ENCODE measurements at places on chromosomes 12 and 14.

DNA sequence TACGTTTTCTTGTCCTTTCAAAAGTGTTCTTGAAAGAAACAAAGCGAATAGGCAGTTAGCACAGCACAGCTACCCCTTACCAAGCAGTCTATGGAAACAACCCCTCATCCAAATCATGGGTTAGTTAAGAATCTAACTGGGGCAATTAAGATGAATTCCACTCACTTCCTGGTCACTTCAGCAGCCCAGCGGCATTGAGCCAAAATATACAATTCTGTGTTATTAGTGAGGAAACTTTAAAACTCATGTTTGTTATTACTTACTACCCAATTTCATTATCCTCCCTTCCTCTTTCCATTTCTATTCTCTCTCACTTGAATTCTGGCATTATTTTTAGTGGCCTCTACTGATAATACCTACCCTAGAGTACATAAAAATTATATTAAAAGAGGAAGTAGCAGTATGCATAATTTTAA is 121.4 kb downstream of the PPHLN1 start:
- DNase-seq = peak; percentile 64

- peak; percentile 37 for DNase-seq
Measured at GRCh38 chr14:72528059-72528862, 365.6 kb downstream of the DPF3 start.

DNA sequence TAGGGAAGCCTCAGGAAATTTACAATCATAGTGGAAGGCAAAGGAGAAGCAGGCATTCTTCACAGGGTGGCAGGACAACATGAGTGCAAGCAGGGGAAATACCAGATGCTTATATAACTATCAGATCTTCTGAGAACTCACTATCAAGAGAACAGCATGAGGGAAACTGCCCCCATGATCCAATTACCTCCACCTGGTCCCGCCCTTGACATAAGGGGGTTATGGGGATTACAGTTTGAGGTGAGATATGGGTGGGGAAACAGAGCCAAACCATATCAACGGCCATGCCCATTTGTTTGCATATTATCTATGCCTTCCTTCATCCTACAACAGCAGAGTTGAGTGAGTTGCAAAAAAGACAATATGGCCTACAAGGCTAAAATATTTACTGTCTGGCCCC is 140.2 kb upstream of the CCDC196 start:
- DNase-seq = no peak

- DNase-seq = no peak
Measured at GRCh38 chr12:12230275-12230674, 36.6 kb downstream of the LRP6 start.

GRCh38 chr14:71290960-71291466 is 383.8 kb downstream of the PCNX1 start:
- peak; percentile 80 for DNase-seq

DNA sequence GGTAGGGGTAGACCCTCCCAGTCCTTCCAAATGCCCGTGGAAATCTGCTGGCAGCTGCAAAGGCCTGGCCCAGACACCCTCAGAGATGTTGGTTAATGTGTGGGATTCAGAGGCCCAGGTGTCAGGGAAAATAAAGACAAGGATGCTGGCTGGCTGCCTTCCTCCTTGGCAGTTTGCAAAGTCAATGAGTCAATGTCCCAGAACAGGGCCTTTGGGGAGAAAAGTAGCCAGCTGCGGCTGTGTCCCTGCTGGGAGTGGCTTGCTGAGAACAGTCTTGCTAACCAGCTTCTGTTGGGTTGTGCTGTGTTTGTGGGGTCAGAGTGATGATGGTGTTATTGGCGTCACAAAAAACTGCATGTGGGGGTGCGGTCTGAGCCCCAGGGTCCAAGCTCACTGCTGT is 29.2 kb downstream of the GLRX5 start:
- DNase-seq = peak; percentile 4

DNA sequence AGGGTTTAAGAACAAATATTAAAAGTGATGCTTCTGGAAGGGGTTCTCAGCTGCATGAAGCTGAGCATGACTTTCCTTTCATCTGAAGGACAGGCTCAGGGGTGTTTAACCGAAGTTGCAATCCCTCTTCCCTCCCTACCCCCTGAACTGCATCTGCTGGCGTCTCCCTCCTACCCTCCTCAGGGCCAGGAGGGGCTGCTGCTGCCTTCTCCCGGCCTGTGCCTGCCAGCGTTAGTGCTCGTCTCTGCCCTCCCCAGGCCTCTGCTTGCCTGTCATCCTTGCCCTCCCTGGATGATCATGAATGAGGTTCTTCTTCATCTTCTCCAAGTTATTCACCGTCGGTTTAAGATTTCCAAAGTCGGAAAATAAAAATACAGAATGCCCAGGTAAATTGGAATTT is 12.2 kb downstream of the SMOC1 start:
- DNase-seq = no peak

- DNase-seq = no peak
Measured at GRCh38 chr14:100607611-100607956, 20.4 kb upstream of the BEGAIN start.

DNA sequence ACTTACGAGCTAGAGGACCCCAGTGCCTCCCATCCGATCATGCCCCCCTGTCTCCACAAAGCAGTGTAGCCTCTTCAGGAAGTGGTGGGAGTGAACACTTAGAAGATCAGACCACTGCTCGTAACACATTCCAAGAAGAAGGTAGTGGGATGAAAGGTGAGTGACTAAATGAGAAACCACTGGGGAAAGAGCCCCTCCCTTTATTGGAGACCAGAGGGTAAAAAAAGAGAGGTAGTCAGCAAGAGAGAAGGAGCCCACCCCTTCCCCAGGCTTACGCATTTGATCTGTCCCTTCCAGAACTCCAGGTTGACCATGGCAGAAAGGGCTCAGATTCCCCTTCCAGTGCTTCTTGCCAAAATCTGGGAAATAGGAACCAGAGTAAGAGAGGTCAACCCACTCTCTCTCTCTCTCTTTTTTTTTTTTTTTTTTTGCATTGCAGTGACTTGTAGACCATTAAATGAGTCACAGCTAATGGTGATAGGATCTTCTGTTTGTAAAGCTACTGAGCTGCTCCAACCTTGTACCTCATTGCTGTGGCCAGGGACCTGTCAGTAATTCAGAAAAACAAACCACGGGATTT is 165.4 kb downstream of the GCH1 start:
- DNase-seq = peak; percentile 85

DNA sequence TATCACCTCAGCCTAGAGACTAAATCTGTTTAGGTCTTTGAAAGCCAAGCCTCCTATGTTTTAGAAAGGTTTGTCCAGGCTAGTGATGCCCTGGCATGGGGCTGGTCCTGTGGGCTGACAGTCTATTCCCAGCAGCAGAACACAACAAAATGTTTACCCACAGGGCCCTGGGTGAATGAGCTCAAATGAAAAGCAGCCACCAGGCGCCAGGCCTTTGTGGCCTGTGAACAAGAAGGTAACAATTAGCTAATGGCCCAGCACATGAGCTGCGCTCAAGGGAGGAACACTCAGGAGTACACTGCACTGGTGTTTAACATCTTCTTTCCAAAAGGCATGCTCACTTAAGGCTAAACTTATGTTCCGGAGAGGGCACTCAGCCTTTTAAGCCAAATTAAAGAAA is 202.2 kb downstream of the MON2 start:
- no peak for DNase-seq

DNA sequence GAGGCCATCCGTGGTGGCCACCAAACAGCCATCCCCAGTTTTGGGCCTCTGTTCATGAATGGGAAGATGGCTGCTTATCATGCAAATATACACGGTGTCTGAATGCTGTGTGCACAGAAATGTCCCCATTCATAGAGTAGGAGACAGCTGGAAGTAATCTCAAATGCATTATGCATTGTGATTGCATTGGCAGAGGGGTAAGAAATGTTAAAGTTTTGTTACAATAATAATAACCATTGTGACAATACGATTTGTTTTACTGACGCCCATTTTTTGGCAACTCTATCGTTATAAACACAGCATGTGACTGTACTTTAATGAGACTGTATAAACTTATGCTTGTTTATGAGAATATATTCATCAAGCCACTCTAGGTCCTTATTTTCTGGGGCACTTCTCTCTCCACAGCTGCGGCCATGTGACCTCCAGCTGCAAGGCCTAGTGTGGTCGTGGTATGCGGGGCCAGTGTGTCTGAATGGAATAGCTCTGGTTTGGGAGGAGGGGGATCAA is 474.3 kb downstream of the VRK1 start:
- no peak for DNase-seq

- peak; percentile 4 for DNase-seq
Measured at GRCh38 chr14:41604721-41605531, 1.8 kb upstream of the LRFN5 start.

GRCh38 chr14:35416108-35416750 is 11.7 kb upstream of the NFKBIA start:
- DNase-seq = peak; percentile 56

DNA sequence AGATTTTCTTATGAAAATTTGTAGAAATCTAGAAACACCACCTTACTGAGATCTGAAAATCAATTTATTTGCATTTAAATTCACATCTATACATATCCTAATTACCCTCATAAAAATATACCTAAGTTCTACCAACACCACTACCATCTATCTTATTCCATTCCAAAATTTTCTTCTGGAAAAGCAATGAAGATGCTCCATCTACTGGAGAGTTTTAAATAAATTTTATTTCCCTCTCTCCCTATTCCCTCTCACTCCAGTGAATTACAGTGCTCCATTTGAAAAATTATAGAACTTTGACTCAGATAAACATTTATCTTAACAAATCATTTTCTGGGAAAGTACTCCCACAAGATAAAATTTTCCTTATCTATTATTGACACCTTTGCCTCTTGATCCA is 2.3 kb upstream of the C14orf39 start:
- no peak for DNase-seq

DNA sequence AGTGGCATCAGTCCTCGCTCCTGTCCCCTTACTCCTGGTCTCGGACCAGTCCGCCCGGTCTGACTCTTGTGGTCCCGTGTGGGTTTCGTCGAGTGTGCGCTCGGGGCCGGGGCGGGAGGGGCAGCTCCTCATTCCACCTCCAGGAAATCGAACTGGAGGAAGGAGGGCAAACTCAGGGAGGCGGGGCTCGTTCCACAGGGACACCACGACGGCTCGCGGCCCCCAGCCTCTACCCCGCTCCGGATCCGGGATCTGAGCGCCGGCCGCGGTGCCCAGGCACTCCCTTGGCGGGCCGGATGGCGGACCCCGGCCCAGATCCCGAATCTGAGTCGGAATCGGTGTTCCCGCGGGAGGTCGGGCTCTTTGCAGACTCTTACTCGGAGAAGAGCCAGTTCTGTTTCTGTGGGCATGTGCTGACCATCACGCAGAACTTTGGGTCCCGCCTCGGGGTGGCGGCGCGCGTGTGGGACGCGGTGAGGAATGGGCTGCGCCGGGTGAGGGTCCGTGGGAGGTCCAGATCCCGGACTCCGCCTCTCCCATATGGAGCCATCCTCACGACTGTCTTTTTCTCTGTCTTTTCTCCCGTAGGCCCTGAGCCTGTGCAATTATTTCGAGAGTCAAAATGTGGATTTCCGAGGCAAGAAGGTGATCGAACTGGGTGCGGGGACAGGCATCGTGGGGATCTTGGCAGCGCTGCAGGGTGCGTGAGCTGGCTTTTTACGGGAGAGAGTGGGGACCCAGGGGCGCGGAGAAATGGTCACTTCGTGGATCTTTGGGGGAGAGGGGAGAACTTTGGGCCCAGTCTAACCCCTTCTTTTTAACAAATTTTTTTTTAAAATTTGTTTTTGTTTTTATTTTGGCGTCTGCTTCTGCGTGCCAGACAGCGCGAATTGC is at the start of gene EEF1AKMT3:
Gene EEF1AKMT3 (plus strand): TSS at position 186 of the 894 bp plus-strand sequence. CDS start 111 bp downstream, at position 297.
- DNase-seq = peak; percentile 71

DNA sequence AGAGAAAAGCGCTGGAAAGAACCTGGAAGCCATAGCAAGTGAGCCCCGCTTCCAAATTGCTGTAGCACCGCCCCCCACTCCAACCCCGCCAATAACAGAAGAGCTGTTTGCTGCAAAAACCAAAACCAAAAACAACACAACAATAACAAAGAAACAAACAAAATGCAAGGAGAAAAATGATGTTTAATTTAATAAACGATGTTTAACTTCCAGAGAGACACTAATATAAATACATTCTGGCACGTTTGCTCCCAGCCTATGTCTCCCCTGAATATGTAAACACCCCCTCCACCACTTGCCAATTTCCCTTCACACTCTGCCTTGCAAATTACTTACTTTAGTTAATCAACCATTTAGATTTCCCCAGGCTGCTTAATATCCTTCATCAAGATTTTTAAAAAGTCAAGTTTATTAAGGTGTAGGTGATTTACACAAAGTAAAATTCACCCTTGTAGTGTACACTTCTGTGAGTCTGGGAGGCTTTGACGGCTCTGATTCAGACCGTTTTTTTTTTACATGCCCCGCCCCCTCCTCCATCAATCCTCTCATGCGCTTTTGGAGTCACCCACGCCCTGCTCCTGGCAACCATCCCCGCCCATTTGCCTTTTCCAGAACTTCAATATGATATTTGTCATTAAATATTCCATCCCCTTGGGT is 482 bp upstream of the IFI27L2 start:
- peak; percentile 61 for DNase-seq

DNA sequence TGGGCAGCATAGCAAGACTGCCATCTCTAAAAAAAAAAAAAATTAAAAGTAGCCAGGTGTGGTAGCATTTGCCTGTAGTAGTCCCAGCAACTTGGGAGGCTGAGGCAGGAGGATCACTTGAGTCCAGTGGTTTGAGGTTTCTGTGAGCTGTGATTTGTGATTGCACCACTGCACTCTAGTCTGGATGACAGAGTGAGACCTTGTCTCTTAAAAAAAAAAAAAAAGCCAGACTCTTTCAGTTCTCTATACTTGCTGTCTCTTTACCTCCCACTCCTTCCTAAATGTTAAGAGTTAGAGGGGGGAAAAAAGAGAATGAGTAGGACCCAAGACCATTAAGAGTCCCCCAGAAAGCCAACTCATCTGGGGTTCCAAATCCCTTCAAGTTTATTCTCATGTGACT is 17.8 kb downstream of the EIF2S1 start:
- DNase-seq = no peak

GRCh38 chr14:99123208-99123870 is 148.7 kb downstream of the BCL11B start:
- DNase-seq = no peak

GRCh38 chr12:128079-128478 is 61.5 kb downstream of the IQSEC3 start:
- DNase-seq = no peak

All from EH (cell line).